NCI-H774 (cell line): ENCODE measurements at places on chromosomes 6 and 20.

DNA sequence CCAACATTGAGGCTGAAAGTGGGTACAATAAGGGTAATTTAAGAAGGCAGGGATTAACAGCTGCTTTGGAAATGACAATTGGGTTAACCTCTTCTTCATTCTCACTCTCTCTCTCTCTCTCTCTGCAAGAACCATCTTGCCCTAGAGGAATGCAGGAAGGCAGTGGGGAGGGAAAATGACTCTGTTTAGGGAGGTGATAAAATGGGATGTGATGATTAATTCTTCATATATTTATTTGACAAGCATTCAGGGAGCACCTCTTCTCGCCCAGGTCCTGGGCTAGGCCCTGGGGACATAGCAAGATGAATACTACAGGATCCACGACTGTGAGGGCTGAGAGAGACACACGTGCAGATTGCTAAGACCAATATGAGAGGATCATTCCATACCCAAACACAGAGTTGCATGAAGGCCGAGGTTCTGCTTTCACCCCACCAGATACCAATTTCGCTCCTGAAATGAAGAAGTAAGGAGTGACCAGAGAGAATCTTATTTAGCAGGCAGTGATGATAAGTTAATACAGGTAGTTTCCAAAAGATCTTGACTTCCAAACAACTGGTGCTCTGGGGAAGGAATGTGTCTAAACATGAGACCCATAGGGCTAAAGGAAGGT is 13.3 kb upstream of the PTPN1 start:
- no peak for DNase-seq

GRCh38 chr6:2230659-2231277 is 14.6 kb downstream of the GMDS start:
- no peak for DNase-seq

GRCh38 chr20:23116311-23117089 is 30.4 kb upstream of the CD93 start:
- peak; percentile 44 for DNase-seq

- DNase-seq = no peak
These were observed 33.2 kb downstream of the HLA-DRA start for GRCh38 chr6:32472781-32473375.

DNA sequence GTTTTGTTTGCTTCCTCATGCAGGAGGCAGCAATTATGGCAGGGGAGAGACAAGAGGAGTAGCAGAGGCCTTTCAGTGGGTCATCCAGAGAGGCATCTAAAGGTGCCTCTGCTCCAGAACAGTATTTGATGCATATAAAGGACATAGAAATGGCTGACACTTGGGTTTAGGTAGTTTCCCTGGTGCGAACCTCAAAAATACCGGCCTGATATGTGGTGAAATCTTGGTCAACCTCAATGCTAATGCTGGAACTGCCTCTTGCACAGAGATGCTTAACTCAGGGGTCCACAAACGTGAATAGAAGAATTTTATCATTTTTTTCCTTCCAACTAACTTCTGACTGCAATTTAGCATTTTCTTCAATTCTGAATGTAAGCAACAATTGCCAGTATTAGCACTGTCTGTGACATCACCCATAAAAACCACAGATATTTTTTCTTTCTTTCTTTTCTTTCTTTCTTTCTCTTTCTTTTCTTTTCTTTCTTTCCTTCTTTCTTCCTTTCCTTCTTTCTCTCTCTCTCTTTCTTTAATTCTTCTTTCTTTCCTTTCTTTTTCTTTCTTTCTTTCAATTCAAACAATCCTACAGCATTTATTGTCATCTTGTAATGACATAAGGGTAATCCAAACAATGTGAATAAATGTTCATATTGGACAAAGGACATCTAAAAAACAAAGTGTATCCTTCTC is 180.0 kb upstream of the UST start:
- DNase-seq = no peak

DNA sequence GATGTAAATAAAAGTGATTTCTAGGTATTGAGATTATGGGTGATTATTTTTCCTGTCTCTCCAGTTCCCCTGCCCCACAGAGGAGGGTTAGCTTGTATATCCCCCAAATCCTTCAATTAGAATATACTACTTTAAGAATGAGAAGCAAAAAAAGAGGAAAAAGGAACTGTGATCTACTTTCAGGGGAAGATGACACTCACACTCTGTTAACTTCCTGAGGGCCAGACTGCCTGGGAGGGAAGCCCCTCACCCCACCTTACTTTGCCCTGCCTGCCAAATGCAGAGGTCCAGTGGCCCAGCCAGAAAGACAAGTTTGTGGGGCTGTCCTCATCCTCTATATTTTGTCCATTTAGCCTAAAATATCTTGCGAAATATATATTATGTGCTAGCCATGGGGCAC is 9.2 kb upstream of the LY86 start:
- no peak for DNase-seq

- no peak for DNase-seq
These were observed 43.0 kb downstream of the NTSR1 start for GRCh38 chr20:62751551-62752150.

- DNase-seq = no peak
These were observed 2.0 kb downstream of the NNAT start for GRCh38 chr20:37523012-37523391.

GRCh38 chr6:130148181-130148580 is 74.6 kb downstream of the SAMD3 start:
- no peak for DNase-seq

DNA sequence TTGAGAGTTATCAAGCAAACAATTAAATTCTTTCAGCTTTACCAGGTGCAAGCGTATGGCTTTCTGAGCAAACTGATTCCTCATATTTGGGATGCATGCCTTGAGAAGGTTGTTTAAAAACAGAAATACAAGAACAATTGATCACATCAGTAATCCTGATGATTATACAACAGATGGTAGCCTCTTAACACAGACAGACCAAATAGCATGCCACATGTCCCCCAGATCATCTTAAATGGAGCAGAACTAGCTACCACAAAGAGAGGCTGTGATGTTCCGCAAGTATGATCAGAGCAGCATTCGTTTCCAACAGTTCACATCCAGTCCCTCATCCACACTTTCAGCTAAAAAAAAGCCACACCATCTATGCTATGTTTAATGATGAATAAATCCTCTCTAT is 246.2 kb upstream of the NRSN1 start:
- no peak for DNase-seq

DNA sequence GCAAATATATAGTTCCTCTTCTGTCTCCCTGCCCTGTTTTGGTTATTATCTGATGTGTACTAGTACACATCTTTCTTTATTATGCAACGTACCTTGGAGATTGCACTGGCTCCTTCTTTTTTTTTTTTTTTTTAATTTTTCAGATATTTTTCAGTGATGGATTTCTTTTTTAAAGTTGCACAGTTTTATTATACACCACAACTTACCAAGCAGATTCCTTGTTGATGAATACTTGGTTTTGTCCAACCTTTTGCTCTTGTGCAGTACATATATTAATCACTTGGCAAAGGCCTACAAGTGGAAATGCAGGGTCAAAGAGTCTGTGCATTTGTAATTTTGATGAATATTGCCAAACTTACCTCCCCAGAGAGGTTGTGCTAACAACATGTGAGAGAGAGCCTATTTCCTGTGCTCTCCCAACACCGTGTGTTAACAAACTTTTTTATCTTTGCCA is 50.1 kb upstream of the RNF24 start:
- no peak for DNase-seq

GRCh38 chr6:152671171-152671570 is 26.5 kb upstream of the MYCT1 start:
- DNase-seq = no peak

DNA sequence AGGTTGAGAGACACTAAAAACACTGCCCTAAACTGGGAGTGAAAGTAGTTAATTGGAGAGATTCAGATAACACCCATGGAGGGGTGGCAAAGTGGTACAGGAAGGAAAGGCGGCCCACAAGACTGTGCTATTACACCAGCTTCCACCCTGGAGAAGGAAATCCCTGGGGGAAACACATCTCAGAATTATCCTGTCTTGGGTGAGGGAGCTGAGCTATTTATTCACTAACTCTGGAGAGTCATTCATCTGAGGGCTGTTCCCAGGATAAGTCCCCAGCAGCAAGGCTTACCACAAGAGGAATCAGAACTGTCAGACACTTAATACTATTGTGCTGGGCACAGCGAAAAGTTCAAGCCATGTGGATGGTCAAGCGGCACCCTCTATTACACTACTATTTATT is 9.9 kb downstream of the TBCC start:
- no peak for DNase-seq

DNA sequence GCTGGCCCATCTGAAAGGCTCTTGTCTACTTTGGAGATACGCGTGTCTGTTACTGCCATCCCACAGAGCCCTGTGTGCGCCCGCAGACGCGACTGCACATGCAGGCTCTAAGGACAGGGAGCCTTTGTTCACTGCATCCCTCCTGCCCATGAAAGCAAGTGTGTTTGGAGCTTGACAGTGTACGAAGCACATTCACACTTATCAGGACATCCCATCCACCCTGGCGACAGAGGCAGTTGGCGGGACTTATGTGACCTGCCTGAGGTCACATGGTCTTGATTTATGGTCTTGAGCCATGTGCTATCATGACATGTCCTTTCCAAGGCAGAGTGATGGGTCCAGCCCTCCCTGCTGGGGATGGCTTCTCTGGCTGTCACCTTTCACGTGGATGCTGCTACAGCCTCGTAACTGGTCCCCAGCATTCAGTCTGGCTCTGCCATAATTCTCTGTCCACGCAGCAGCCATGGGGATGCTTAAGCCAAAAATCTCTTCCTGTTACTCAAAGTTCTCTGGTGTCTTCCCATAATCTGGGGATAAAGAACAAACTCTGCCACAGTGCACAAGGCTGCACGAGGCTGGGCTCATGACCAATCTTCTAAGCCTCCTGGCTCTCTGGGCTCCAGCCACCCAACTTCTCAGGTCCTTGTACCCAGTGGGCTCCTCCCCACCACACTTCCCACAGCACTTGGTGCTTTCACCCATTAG is 36.3 kb upstream of the FAM83D start:
- no peak for DNase-seq

- no peak for DNase-seq
These were observed 11.0 kb downstream of the RIPOR2 start for GRCh38 chr6:24924580-24925356.

- no peak for DNase-seq
These were observed 144.0 kb downstream of the BCKDHB start for GRCh38 chr6:80250391-80250997.

- peak; percentile 42 for DNase-seq
These were observed 520.8 kb downstream of the EPM2A start for GRCh38 chr6:145214570-145214969.

DNA sequence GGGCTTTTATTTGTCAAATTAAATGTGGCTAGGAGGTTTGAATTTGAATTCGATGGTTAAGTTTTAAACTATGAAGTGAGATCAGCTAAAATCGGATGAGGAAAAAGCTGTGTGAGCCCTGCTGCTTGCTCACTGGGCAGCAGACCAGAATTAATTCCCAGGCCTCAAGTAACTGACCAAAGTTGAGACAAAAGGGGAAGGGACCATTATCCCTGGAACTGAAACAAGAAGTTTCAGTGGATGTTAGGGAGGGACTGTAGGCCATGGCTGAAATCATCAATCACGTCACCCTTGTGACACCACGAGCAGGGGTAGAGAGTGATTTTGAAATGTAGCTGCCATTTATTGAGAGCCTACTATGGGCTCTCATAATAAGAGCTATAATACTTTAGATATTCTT is 7.0 kb upstream of the PRSS35 start:
- DNase-seq = no peak

DNA sequence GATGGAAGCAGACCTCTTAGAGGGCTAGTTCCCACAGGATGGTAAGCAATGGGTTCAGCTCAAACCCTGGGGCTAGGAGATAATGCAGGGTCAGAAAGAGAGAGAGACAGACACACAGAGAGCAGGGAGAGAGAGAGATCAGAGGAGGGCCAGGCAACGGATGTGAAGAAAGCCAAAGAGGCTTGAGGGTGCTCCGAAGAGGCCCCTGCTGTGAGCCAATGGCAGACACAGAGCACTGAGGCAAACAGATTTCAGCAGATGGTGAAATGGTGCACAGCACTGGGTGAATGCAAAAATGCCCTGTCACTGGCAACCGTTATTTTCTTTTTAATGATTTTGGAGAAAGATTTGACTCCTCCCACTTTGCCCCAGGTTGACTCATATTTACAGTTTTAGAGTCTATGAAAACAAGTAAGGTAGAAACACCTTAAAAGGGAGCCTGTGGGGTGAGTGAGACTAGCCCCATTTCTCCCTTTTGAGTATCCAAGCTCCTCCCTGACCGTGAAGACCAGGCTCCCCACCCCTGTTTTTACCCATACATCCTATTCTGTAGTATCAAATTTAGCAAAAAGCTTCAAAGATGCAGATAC is 840 bp downstream of the DEFB132 start:
- no peak for DNase-seq

- DNase-seq = no peak
These were observed 28.7 kb upstream of the ECI2 start for GRCh38 chr6:4164117-4164442.

- no peak for DNase-seq
These were observed 1.3 kb upstream of the KCNQ2 start for GRCh38 chr20:63473555-63474449.

DNA sequence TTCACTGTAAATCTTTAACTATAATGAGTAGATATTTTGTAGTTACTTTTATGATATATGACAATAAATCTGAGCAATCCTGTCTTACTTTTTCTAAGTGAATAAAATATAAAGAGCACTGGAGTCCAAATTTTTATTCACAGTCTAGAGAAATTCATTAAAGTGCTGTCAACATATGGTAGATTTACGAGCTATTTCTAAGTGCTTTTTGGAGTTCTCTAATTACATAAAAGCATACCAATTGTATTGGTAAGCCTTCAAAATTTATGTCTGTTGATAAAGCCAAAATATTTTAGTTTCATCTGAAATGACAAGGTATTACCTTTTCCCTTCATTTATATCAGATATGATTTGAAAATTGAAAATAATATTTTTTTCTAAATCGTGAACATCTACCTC is 75.4 kb downstream of the MAN1A1 start:
- no peak for DNase-seq

DNA sequence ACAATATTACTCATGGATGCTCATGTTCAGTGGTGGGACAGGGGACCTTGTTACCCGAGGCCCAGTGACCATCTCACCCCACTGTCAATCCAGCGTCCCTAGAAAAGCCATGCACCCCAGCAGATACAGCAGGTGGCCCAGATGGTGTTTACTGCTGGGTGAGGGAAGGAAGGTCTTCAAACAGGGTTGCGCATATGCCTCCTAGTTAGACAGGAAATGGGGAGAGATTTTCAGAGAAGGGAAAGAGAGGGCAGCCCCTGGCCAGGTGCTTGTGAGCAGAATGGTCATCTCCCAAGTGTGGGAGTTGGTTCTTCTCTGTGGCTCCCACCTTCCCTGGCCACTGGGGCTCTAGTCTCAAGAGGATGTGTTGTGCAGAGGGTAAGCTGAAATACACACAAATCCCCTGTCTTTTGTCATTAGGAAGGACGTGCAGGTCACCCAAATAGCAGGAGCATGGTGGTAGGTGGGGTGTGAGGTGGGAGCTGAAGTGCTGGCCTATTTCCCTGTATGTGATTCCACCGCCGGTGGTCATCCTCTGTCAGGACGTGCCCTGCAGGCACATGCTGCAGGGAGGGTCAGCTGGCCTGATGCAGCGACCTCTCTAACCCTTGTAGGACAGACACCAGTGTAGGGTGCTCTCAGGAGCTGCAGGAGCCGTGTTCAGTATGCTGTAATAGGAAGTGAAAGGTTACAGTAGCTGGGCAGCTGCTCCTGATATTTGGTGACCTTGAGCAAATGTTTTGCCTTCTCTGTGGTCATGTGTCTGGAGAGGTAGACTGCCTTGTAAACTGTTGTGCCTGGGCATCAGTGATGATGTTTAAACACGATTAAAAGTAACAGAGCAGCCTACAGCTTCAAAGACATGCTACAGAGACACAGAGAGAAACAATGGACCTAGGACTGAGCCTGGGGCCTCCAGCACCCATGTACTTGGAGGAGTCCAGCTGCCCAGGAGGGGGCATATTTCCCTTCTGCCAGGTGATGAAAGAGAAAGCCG is 3.2 kb upstream of the CST3 start:
- no peak for DNase-seq
